ENCODE measurements at places on chromosomes 4 and X.

DNA sequence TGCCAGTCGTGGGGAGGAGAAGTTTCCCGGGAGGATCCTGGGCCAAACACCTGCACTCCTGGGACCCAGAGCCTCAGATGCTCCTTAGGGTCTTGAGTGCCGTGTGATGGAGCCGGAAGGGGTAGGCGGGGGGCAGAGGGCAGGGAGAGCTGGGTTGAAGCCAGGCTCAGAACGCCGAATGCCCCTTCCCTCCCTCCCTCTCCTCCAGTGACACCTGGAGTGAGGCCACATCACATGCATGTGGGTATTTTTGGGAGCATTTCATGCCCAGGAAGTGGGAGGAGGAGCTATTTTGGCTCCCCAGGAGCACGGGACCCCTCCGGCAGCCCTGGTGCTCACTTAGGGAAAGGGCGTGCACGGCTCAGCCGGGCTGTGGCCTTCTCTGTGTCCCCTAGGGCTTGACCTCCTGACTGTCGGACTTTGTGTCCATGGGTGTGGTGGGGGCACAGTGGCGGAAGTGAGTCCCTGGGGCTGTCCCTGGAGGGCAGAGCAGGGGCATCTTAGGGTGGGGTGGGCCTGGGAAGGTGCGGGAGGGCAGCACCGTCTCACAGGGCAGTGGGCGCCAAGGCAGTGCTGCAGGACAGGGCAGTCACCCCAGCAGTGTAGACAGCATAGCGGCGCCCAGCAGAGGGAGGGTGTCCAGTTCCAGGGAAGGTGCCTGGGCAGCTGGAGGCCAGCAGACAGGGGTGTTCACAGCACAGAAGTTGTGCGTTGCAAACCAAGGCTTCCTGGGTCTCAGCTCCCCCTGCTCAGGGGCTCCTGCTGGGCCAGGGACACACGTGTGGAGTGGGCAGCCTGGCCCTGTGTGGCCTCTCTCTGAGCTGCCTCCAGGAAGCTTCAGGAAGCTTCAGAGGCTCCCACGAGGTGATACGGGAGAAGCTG, 4.9 kb upstream of the CPLX1 start:
- no peak for DNase-seq

- DNase-seq, result peak; percentile 12
These were observed 215.0 kb downstream of the SCFD2 start for GRCh38 chr4:53150631-53151488.

DNA sequence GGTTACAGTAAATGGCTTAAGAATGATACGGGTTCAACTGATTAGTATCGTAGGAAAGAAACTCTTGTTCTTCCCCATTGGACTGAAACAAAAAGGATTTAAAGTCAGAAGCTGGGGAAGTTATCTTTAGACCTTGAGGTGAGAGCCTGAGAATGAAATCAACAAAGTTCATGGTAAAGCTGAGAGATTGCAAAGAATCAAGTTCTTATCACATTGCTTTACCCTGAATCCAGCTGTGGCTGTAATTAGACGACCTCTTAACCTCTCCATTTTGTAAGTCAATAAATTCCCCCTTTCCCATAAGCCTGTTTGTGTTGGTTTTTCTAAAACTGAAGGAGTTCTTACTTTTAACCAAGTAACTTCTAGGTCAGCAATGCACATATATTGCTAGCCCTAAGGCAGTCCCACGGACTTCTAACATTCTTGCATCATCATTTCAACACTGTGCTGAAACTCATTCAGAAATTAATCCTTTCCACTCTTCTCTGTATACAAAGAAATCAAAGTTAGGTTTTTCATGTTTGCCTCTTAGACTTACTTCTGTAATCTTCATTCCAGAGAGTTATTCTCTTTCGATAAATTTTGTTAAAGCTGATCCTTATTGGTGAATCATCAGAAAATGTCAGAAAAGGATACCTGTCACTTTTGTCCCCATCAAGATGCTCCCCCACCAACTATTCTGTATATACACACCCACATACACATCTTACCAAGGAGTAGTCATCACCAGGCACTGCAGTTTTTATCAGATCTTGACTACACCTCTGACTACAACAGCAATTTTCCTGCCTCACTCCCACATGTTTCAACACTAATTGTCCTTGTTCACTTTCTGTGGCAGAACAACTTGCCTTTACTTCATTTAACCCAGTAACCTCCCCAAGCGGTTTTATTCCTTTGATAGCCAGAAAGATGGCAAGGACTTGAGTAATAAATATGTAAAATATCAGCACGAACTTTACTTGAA, 77.9 kb upstream of the STK26 start:
- DNase-seq, result no peak

DNA sequence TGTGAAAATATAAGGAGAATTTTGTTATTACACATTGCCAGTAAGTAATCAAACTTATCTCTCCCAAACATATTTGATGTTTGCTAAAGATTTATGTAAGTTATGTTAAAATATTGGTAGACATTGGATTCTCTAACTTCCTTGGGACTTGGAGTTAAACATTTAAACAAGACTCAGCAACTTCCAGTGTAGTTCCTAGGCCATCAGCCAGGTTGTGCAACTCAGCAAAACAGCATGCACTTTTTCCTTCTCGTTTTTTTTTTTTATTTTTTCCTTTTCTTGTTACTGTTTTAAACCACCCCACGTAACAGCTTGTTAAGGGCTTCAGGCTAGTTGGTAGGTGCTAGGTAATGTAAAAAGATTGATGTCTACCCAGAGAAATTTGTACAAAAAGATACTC, 510.4 kb downstream of the ANKRD50 start:
- peak; percentile 77 for DNase-seq

- no peak for DNase-seq
These were observed 1.1 kb downstream of the DOCK11 start for GRCh38 chrX:118496763-118497079.

DNA sequence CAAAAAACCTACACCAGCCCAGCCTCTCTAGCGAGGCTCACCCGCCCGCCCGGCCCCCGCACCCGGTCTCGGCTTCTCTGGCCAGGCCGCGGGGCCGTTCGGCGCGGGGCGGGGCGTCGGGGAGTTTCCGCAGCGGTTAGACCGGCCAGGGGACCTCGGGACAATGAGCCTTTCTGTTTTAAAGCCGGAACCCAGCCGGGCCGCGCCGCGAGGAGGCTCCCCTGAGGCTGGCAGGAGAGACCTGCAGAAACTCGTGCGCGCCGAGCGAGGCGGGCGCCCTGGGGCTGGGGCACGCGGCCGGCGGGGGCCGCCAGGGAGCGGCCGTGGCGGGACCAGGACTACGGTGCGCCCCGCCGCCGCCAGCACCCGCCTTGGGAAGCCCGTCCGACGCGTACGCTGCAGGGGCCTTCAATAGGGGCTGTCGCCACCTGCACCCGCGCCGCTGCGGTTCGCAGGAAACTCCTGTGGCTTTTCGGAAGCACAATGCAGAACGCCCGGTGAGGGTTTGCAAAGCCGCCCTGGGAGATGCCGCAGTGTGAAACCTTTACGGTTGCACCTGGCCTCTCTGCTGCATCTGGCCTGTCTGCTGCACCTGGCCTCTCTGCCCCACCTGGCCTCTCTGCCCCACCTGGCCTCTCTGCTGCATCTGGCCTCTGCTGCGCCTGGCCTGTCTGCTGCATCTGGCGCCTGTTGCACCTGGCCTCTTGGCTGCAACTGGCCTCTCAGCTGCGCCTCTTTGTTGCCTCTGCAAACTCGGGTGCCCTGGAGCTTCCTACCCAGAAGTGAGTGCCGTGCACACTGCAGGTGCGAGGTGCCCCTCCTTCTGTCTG, 63.9 kb downstream of the TRAPPC11 start:
- DNase-seq, result peak; percentile 26

- DNase-seq, result no peak
These were observed 46.5 kb downstream of the SNX25 start for GRCh38 chr4:185255868-185256267.

DNA sequence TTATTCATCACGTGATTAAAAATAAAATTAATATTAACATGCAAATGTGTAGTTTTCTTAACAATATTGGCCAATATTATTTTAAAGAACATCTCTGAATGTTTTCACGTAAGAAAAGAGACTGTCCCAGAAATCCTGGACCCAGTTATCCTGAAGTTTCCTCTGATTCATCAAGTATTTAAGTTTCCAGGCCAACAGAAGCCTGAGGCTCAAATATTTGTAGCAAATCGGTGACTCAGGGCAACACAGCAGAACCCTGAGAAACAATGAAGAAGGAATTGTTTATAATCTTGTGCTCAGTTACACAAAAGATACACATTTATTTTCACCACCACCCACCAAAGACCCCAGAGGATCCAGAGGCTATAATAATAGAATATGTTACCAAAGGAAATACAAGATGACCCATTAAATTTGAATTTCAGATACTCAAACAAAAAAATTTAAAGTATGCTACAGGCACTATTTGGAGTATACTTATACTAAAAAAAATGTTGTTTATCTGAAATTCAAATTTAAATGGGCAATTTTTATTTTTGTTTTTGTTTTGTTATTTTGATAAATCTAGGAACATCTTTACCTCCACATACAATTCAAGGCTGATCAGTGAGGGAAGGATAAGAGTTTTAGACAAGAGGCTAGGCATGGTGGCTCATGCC, 33.9 kb upstream of the SLC7A11 start:
- DNase-seq, result peak; percentile 84

- DNase-seq, result no peak
These were observed 443.7 kb upstream of the RASGEF1B start for GRCh38 chr4:81915430-81915829.

GRCh38 chrX:130114141-130114588, 3.9 kb upstream of the ELF4 start:
- no peak for DNase-seq

GRCh38 chr4:165177725-165178666, 29.4 kb upstream of the KLHL2 start:
- DNase-seq, result no peak

DNA sequence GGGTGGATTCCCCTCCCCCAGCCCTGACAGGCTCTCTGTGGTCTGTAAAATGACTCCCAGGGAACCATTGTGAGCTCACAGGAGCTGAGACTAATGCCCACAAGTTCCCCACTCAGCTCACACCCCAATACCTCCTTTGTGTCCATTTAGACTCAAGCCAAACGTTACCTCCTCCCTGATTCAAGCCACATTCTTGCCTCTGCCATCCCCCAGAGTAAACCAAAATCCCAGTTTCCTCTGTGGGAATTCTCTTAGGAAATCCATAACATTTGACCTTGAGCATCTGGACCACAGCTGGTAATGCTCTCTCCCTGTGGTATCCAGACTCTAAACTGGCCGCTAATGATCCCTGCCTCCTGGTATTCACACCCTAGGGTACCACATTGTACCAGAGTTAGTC, 26.3 kb upstream of the KDM5C start:
- no peak for DNase-seq

- no peak for DNase-seq
These were observed 53.3 kb upstream of the LNX1 start for GRCh38 chr4:53644607-53645006.

- DNase-seq, result peak; percentile 63
These were observed 434.1 kb downstream of the ANKRD50 start for GRCh38 chr4:124278477-124278876.

- no peak for DNase-seq
These were observed 228.2 kb downstream of the FBXW7 start for GRCh38 chr4:152307669-152308068.

DNA sequence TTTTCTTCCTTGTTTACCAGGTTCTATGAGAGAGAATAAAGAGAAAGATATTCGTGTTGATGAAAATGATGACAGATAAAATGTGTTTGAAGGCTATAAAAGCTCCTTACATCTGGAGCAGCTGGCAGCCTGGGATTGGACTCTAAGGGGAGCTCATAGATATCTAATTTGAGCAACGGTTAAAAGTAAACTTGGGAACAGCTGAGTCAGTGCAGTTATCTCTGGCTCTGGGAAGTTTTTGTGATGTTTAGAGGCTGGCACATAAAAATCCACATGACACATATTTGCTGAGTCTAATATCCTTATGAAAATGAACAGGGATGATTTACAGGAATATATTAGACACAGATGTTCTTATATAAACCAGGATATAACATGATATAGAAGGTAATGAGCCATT, 331.8 kb upstream of the TENM3 start:
- peak; percentile 54 for DNase-seq

GRCh38 chr4:88275949-88276515, 8.3 kb downstream of the PPM1K start:
- DNase-seq, result peak; percentile 36

- peak; percentile 63 for DNase-seq
These were observed 53.6 kb downstream of the HHIP start for GRCh38 chr4:144699565-144699964.

DNA sequence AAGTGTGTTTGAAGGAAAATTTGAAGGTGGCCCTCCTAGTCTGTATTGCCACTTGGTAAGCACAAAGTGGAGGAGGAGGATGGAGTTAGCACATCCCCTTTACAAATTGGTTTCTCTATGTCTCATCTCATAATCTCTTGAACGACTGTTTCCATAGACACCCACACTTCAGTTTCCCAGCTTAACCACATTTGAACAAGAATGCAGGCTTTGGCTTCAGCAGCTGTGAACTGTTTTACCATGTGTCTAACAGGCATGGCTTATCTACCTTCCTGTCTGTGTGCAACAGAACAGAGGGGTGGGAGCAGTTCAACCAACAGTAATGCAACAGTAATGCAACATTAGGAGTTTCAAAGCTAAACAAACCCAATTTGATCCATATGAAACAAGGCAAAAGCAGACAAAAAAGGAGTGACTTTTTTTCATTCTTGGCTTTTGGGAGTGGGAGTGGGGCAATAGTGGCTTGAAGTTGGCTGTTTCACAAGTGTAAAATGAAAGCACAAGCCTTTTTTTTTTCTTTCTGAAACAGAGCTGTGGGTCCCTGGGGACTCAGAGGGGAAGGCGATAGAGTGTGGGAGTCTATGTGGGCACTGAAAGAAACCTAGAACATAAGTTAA, 108.0 kb downstream of the ITM2A start:
- DNase-seq, result peak; percentile 4

GRCh38 chrX:619812-620531, 10.6 kb upstream of the SHOX start:
- DNase-seq, result no peak

DNA sequence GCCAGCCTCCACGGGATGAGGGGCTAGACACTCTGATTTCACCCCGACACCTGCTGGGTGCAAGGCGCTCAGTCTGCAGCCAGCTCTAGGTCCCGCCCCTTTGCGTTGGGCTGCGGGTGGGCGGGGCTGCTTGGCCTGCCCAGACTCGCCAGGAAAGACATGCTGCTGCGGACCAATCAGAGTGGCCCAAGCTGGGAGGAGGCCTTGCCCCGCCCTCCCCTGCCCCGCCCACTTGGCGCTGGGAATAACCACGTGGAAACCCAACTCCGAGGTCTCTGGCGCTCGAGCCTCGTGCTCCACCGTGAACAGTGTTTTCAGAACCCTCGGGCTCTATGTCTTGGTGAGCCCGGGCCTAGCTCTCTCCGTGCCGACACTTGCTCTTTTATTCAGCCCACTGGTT, 5.3 kb upstream of the VMA21 start:
- no peak for DNase-seq

DNA sequence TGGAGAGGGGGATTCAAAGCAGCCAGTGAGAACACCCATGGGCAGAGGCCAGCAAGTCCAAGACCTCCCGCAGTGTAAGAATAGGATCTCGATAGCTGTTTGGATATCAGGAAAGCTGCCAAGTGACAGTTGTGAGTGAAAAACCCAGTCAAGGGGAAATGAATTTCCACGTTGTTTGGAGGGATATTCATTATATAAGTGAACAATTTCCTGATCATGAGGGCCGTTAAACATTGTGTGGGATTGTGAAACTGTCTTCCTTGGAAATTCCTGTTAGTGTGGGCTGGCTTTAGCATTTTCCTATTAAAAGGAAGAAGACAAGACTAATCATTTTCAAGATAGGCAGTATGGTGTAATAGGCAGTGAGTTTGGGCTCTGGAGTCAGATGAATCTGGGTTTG, 15.0 kb downstream of the CLDN2 start:
- DNase-seq, result no peak

GRCh38 chr4:3108211-3108610, 33.7 kb downstream of the HTT start:
- peak; percentile 79 for DNase-seq

GRCh38 chr4:168842186-168842585, 167.9 kb downstream of the CBR4 start:
- DNase-seq, result no peak
